ENCODE measurements at places on chromosomes 2 and 18.
A peak's percentile ranks its signal among the peaks of the same experiment; 100 is the strongest.

GRCh38 chr2:158600155-158600802 is 143.5 kb downstream of the PKP4 start:
- peak; percentile 73 for DNase-seq

DNA sequence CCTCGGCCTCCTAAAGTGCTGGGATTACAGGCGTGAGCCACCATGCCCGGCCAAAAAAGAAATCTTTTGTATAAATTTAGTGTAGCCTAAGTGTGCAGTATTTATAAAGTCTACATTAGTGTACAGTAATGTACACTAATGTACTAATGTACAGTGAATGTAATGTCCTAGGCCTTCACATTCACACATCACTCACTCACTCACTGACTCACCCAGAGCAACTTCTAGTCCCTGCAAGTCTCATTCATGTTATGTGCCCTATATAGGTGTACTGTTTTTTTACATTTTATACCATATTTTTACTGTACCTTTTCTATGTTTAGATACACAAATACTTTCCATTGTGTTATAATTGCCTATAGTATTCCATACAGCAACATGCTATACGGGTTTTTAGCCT is 254.9 kb downstream of the MYO3B start:
- no peak for DNase-seq

DNA sequence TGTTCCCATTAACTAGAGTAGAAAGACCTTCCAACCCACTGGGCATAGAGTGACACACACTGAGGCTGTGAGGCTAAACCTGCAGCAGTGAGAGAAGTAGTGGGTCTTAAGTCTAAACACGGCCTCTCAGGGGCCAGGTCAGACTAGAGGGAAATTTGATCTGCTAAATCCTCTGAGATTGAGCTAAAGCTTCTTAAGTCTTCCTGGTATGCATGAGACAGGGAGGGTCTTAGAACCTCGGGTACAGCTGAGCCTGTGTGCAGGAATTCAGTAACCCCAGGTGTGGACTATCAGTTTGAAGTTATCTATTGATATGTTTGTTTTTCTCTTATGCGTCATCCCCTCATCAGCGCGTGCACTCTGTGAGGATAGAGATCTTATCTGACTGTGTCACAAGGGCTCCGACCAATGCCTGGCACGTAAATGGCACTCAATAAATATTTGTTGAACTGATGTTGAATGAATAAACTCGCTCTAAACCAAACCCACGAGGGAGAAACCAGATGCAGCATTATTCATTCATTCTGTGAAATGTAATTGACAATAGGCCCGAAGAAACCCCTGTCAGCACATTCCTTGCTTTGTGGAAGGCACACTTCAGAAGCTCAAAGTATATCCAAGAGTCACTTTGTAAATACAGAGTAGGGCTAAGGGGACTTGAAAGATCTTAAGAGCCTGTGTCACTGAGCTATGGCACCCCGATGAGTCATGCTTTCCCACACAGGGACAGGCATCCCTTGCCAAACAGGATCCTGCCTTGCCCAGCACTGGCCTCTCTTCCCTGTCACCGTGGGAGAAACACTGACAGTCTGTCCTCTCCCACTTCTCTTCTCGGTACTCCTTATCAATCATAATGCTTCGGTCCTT is 21.7 kb upstream of the RAB10 start:
- DNase-seq: peak; percentile 48

- DNase-seq: no peak
Observed at GRCh38 chr2:107685421-107685986, 141.2 kb upstream of the RGPD4 start.

DNA sequence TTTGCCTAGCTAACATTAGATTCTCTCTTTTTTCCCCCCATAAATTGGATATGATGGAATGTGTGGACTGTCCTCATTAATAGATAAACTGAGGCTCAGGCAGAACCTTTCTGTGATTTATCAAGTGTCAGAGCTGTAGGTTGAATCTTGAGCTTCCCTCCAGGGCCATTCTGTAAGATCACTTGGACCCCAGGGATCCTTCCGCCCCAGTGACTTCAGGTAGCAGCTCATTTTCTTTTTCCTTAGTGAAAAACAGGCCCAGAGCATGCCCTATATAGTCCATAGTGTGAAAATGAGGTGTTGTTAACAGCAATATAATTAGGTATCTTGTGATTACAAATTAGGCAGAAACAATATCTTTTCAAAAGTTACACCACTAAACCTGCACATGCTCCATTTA is 269.7 kb downstream of the ZNF385B start:
- DNase-seq: no peak

DNA sequence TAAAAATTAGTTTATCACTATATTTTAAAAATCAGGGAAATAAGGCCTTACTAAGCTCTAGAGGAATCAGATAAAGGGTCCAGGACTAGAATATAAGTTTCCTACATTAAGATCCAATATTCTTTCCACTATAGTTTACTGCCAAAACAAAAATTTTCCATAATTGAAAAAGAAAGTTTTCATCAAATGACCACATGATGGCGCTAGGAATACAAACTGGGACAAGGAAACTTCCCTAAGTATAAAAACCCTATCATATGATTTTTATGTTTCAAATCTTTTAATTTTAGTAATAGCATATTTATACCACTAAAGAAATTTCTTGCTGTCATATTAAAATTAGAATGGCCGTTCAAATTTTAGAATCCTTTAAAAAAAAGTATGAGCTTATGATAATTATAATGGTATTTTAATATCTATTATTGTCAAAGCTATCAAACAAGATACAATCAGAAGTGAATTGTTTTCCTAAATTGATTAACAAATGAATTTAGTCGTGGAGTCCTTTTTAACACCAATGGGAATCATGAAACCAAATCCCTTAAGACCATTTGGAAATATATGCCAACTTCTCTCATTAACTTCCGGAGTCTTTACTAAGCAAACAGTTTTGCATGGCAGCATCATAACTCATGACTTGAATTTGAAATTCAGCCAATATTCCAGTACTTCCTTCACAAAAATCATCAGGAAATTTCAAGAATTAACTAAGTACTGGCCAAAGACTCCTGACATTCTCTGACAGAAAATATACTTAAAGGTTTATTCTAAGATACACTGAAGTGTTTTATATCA is 70.3 kb downstream of the SCN1A start:
- DNase-seq: peak; percentile 38

- DNase-seq: no peak
Observed at GRCh38 chr2:240551811-240552210, 6.0 kb downstream of the ANKMY1 start.

DNA sequence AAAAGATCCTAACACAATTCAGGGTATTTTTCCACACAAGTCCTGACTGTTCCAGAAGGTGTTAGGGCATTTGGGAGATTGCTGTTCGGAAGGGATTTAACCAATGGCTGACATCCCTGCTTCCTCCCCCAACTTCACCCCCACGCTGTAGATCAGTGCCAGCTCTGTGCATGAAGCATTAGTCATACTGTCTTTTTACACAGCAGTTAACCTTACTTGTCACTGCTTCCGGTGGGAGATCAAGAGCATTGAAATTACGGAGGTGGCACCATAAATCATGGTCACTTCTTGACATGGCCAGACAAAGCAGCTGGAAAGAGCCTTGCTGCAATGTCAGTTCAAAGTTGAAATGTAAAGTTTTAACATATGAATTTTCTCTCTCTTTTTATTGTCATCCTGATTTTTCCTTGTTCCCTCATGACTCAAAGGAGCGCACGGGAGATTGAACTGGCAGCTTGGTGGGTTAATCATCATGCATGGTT is 70.2 kb downstream of the HRH4 start:
- DNase-seq: peak; percentile 47

DNA sequence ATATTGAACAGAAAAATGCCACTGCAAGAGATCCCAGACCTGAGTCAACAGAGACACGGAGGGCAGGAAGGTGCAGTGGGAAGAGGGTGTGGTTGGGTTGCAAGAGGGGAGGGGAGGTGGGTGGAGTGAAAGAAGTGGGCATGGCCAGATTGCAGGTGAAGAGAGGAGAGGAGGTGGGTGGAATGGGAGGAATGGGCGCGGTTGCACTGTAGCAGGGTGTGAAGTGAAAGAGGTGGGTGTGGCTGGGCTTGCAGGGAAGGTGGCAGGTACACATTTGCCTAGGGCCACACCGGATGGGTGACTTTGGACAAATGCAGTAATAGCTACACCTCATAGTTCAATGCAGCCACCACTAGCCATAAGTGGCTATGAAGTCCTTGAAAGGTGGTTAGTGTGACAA is 71.1 kb downstream of the DOCK10 start:
- DNase-seq: no peak

DNA sequence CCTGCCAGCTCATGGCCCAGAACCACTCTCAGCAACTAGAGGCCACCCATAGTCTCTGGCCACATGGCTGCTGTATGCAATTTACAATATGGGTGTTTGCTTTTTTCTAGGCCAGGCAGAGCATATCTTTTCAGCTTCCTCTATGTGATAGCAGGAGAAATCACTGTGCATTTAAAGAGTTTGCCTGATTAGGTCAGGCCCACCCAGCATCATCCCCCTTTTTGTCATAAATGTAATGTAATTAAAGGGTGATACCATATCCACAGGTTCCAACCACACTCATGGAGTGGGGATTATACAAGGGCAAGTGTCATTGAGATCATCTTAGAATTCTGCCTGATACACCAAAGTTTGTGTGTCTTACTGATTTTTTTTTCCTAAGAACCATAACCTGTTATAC is 71.7 kb upstream of the TTC21B start:
- no peak for DNase-seq

DNA sequence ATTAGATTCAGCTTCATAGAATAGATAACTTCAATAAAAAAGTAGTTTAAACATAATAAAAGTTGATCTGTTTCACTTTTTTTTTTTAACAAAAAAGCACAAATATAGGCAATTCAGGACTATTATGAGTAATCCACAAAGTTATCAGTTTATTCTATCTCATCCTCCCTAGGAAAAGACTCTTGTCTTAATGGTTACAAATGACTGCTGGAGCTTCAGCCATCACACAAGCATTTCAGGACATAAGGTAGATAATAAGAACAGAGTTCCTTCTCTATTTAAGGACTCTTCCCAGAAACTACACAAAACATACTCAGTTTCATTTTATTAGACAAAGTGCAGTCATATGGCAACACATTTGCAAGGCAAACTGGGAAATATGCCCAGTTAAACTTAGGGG is 357.6 kb upstream of the SETBP1 start:
- no peak for DNase-seq

- no peak for DNase-seq
Observed at GRCh38 chr2:188713961-188714360, 260.2 kb upstream of the COL3A1 start.

- no peak for DNase-seq
Observed at GRCh38 chr2:187208199-187208785, 239.8 kb downstream of the CALCRL start.

DNA sequence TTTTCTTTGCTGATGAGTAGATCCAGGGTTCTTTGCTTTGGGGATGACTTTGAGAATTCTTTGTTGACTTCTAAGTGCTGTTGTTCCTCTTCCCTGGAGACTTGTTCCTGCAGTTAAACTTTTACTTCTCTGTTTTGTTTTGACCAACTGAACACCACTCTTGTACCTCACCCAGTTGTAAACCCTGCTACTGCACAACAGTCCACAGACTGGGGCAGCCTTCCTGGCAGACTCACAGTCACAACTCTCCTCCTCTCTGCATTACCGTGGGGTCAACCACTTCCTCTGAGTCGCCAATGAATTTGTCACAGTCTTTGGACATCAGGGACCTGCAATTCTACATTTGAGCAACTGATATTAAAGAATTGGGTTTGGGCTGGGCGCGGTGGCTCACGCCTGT is 3.8 kb upstream of the SLC8A1 start:
- DNase-seq: peak; percentile 20

DNA sequence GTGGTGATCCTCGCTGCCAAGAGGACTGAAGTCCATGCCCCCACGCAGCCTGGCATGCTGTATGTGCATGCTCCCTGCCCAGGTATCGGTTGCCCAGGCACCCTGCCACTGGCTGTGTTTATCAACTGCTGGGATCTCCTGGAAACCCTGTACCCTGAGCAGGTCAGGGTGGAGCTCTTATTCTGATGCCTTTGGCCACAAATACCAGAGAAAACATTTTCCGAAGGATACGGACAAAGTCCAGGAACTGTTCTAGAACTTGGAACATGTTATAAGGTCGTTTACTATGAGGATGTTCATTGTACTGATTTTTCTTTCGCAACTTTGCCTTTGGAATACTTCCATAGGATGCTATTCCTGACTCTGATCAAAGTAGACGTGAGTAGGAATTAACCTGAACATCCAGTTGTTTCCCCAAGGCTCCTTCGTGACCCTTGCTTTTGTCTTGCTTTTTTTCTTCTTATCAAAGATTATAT is 55.2 kb downstream of the TMEM17 start:
- no peak for DNase-seq

- no peak for DNase-seq
Observed at GRCh38 chr2:73022024-73022568, 49.4 kb downstream of the SFXN5 start.

DNA sequence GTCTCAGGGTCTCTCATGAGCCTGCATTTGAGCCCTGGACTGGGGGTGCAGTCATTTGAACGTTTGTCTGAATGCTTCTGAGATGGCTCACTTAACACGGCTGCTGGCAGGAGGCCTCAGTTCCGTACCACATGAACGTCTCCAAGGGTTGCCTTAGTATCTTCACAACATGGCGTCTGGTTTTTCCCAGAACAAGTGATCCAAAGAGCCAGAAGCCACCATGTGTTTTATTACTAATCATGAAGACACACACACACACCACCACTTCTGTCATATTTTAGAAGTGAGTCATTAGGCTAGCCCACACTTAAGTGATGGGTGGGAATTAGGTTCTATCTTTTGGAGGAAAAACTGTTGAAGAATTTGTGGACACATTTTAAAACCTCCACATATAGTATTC is 15.0 kb upstream of the MYO1B start:
- DNase-seq: peak; percentile 90

DNA sequence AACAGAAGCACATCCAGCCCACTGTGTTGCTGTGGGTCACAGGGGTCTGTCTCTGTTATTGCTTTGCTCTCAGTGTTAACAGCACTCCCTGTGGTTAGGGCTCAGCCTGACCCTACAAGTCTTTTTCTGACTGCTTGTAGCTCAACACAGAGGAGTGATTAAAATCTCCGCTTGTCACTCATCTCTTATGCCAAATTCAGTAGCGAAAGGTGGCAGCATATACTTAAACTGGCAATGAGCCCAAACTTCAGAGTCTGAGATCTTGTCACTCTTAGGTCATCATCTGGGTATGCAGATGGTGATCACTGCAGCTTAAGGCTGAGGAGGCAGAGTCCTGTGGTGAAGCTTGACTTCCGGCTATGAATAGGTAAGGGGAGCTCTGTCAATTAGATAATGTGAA is 63.3 kb upstream of the CSRNP3 start:
- no peak for DNase-seq
